ENCODE measurements at places on chromosomes 3 and 15.

DNA sequence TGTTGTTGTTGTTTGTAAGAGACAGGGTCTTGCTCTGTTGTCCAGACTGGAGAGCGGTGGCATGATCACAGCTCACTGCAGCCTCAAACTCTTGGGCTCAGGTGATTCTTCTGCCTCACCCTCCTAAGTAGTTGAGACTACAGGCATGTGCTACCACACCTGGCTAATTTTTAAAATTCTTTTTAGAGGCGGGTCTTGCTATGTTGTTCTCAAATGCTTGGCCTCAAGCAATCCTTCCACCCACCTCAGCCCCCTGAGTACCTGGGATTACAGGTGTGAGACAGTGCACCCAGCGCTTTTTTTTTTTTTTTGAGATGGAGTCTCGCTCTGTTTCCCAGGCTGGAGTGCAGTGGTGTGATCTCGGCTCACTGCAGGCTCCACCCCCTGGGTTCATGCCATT, 46.7 kb downstream of the TMOD3 start:
- no peak for DNase-seq

- DNase-seq: no peak
Measured at GRCh38 chr15:47401427-47401826, 315.9 kb upstream of the SEMA6D start.

DNA sequence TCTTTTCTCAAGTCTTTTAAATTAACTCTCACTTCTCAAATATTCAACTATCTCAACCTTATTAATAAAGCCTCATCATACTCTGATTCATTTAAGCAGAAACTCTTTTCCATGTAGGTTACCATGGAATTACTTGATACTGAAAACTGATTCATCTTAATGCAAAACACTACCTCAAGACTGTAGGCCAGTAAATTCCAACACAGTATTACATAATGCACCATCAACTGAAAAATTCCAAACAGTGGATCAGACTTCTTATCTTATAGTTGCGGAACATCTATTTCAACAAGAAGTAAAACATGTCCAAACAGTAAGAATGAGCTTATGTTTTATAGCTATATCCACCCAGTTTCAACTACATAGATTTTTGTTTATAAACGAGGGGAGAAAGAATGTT, 124.5 kb downstream of the PEAK1 start:
- DNase-seq: no peak

- no peak for DNase-seq
Measured at GRCh38 chr15:38046257-38047051, 112.0 kb downstream of the TMCO5A start.

DNA sequence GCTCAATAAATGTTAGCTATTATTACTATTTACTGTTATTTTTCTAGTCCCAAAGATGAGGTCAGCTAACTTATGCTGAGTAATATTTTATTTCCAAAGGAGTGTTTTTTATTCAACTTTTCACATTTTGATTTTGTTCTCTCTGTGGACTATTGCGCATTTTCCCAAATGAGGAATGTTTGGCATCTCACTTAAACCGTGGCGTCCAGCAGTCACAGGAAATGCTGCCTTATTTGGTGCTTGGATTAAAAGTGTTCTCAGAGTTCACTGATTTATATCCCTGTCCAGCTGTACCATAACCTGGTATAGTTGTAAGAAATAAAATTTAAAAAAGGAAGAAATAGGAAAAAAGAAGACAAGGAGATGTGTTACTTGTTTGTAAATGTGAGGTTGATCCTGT, 166.8 kb downstream of the THSD4 start:
- no peak for DNase-seq

- no peak for DNase-seq
Measured at GRCh38 chr3:36876181-36876936, 68.5 kb downstream of the TRANK1 start.

DNA sequence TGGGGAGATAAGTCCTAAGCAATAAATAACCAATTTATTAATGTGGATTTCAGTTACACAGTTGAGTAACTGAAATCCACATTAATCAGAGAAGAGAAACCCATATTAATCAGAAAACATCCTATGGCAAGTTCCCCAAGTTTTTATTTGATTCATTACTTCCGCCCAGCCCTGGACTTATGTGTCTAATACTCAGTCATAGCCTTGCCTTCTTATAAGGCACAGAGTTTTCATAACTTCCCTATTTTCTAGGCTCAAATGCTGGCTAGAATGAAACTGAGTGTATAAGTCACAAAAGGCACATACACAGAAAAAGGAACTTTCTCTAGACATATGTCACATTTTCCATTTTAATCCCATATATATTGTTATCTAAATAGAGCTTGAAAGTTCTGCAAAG, 28.8 kb downstream of the CD47 start:
- no peak for DNase-seq

DNA sequence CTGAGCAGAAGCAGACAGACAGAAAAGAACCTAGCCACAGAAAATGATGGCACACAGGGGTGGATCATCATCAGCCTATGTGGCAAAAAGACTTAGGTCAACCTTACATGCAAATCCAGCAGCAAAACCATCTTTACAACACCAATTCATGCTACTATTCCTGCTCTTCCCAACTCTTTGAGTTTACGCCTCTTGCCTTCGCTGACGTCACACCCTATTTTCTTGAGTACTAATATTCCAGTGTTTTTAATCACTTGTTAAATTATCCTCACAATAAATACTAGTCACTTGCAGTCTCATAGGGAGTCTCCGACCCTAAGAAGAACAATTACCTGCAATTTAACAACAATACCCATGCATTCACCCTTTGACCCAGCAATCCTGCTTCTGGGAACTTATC, 6.0 kb upstream of the PSMD6 start:
- DNase-seq: no peak

GRCh38 chr3:87702600-87702999, 356.2 kb downstream of the CGGBP1 start:
- DNase-seq: no peak

- no peak for DNase-seq
Measured at GRCh38 chr3:4986175-4986781, 7.0 kb downstream of the BHLHE40 start.

All from right renal cortex interstitium (tissue), 3 donors.